Cerebellar nuclear complex (tissue), 1 donor: ENCODE measurements at places on chromosomes 6 and 20.

- no peak for DNase-seq
Measured at GRCh38 chr6:161639772-161640171, 365.9 kb upstream of the AGPAT4 start.

- no peak for DNase-seq
Measured at GRCh38 chr6:149642829-149643580, 5.5 kb downstream of the KATNA1 start.

DNA sequence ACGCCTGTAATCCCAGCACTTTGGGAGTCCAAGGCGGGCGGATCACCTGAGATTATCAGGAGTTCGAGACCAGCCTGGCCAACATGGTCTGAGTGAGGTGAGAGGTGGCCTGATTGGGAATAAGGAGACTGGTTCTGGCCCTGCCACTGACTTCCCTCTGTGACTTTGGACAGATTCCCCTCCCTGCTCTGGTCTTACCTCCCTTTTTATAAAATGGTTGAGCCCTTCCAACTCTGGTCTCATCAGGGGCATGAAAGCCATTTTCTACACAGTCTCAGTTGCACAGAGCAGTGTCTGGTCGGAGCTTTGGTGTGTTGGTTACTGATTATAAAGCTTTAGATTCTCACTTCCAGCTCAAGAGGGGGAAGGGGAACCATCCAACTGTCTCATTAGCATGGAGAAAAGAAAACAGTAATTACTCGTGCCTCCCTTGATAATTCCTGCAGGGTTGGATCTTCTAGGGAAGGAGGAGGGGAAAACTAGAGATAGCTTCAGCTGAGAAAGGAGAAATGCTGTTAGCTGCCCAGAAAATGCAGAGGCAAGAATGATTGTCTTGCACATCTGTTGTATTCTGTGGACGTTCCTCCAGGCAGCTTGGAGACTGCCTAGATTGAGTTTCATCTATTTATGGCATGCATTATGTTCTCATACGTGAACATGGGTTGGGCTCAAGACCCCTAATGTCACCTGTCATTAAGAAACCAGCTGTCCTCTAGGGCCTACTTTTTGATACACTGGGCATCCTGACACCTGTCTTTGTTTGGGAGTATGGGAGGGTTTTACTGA, 30.4 kb downstream of the RALY start:
- DNase-seq, result no peak

DNA sequence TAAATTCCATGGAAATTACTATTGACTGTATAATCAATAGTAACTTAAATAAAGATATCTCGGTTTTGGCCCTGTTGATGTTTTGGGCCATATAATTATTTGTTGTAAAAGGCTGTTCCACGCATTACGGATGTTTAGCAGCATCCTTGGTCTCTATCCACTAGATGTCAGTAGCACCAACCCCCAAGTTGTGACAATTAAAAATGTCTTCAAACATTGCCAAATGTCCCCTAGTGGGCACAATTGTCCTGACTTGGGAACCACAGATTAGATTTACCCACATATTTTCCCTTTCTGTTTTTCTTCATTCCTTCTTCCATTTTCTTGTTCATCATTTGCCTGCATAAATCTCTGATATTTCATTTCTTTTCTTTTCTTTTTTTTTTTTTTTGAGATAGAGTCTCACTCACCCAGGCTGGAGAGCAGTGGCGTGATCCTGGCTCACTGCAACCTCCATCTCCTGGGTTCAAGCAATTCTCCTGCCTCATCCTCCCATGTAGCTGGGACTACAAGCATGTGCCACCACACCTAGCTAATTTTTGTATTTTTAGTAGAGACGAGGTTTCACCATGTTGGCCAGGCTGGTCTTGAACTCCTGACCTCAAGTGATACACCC, 13.6 kb upstream of the WFDC8 start:
- no peak for DNase-seq
